ENCODE measurements at places on chromosomes 5 and 9.

DNA sequence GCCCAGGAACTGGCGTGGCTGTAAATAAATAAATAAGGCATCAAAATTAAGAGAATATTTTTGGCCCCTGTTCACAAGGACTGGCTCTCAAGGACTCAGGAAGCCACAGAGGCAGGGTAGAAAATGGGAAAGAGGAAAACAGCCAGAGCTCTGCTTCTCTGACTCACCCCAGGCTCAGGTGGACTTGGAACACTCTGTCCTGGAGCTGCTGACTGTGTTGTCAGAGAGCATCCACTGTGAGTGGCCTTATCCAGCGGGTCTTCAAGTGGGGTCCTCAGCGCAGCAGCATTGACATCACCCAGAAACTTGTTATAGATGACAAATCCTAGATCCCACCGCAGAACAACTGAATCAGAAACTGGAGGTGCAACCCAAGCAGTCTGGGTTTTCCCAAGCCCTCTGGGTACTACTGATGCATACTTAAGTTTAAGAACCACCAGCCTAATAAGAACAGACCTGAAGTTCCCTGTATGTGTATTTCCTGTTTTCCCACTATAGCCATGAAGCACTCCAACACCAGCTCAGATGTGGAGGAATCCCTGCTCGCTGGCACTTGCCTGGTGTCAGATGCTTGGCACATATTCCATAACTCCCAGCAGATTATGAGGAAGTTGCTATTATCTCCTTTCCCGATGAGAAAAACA, 20.5 kb downstream of the ADRA1B start:
- no peak for DNase-seq

- DNase-seq = no peak
These were observed 101.2 kb upstream of the TRIM32 start for GRCh38 chr9:116585896-116586295.

DNA sequence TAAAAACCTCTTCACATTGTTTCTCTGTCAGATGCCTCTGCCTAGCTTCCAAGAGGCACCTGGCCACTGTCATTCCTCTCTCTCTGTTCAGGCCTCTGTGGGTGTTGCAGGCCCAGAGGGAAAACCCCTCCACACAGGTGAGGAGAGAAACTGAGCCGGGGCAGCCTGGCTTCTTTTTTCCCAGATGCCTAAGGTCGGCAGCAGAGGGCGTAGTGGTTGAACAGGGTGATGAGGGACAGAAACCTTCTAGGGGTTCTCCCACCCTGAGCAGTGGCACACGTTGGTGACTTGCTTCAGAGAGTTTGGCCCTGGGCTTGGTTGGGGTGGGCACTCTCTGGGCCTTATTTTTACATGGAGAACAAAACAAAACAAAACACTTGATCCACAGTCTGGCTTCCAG, 12.2 kb downstream of the IL9 start:
- no peak for DNase-seq

GRCh38 chr9:29793970-29794369, 2220.7 kb upstream of the C9orf72 start:
- no peak for DNase-seq

- no peak for DNase-seq
These were observed 5.6 kb downstream of the MAMDC2 start for GRCh38 chr9:70049236-70049635.

GRCh38 chr9:94821098-94821887, 94.8 kb downstream of the AOPEP start:
- no peak for DNase-seq

- no peak for DNase-seq
These were observed 143.1 kb downstream of the FSTL4 start for GRCh38 chr5:133469252-133469651.

GRCh38 chr5:65061250-65061973, 292.7 kb downstream of the CWC27 start:
- DNase-seq = no peak

- peak; percentile 80 for DNase-seq
These were observed 81.0 kb downstream of the RXRA start for GRCh38 chr9:134407121-134407779.

DNA sequence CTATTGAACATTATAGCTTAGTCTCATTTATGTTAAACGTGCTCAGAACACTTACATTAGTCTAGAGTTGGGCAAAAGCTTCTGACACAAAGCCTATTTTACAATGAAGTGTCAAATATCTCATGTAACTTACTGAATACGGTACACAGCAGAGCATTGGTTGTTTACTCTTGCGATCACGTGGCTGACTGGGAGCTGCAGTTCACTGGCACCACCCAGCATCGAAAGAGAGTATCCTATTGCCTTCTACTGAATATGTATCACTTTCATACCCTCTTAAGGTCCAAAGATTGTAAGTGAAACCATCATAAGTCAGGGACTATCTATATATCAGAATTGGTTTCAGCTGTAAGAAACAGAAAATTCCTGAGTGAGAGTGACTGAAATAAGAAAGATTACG, 42.6 kb upstream of the OSMR start:
- DNase-seq = no peak

DNA sequence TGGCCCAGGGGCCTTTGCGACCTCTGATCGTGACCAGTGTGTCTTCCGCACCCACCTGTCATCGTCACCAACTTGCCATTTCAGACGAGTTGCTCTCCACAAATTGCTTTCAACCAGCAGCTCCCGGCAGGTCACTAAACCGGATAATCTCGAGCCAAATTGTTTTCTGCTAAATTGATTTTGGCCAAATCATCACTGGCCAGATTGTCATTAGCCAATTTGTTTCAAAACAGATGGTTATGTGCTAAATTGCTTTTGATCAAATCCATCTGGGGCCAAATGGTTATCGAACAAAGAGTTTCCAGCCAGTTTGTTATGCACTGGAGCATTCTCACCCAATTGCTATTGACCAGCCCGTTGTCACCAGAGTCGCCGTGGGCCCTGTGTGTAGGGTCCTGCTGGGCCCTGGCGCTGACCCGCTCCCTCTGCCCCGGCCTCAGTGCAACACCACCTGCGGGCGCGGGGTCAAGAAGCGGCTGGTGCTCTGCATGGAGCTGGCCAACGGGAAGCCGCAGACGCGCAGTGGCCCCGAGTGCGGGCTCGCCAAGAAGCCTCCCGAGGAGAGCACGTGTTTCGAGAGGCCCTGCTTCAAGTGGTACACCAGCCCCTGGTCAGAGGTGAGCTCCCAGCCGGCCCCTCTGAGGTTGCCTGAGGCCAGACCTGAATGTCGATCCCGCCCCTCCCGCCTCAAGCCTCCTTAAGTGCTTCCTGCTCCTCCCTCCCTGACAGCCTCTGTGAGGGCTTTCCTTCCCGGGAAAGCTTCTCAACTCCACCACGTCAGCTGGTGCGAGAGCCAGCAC, 35.6 kb downstream of the ADAMTSL2 start:
- DNase-seq = no peak

DNA sequence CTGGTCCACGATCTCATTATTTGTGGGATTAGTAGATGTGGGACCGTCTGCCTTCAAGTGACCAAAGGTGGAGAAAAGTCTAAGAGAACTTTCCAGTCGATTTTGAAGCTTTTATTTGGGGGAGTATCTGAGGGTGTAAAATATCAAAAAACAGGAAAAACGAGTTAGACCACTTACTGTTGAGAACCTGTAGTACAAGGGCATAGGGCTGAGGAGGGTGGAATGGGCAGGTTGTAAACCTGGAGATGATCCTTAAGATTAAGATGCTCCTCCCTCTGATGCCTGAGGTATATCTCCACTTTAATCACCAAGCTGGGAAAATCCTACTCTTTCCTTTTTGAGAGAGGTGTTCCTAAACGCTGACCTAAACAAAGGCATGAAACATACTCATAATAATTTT, 32.0 kb upstream of the GTF2H2C start:
- DNase-seq = no peak

- DNase-seq = no peak
These were observed 7.3 kb upstream of the DHFR start for GRCh38 chr5:80662108-80662507.

DNA sequence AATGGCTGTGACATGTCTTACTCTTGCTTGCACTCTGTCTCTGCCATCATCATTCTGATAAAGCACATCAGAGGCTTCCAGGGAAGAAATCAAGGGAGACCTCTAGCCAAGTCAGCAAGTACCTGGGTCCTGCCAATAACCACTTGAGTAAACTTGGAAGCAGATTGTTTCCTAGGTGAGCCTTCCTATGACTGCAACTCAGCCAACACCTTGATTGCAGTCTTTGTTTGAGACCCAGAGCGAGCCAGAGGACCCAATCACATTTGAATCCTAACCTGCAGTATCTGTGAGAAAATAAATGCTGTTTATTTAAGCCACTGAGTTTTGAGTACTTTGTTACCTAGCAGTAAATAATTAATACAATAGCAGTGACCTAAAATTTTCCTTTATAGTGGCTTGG, 356.8 kb upstream of the CHD1 start:
- DNase-seq = no peak

DNA sequence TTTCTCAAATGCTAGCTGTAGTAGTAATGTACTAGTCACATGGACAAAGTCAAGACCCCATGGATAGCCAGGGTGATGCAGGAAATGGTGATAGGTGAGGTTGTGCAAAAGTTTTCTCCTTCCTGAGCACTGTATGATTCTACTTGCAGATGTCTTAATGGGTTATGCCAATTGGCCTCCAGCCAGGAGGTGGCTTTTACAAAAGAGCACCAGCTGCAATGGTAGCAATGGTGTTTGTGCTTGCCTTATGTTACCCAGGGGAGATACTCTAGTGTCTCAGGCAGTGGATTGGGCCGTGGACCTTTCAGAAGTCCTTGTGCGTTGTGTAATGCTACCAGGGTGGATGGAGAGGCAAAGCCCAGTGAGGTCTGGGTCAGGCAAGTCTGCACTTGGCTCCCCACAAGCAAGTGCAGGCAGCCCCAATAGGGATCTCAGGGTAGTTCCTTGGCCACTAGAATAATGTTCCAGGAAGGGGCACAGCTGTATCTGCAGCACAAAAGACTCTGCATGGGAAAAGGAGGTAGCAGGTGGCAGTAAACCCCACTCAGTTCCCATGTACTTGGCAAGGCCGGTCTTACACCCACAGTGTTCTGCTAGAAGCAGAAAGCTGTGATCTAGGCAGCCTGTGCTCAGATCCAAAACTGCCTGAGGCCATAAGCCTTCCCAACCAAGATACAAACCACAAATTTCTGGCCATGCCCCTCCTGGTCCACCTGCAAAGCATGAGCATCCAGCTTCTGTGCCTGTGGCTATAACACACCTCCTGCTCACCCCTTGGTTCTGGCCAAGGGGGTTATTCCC, 46.4 kb upstream of the EDIL3 start:
- no peak for DNase-seq

- no peak for DNase-seq
These were observed 2125.8 kb downstream of the MAT2B start for GRCh38 chr5:165631235-165631634.

GRCh38 chr5:144691936-144692335, 521.3 kb downstream of the KCTD16 start:
- no peak for DNase-seq

- DNase-seq = no peak
These were observed 144.0 kb upstream of the PLPPR1 start for GRCh38 chr9:100884518-100884917.

DNA sequence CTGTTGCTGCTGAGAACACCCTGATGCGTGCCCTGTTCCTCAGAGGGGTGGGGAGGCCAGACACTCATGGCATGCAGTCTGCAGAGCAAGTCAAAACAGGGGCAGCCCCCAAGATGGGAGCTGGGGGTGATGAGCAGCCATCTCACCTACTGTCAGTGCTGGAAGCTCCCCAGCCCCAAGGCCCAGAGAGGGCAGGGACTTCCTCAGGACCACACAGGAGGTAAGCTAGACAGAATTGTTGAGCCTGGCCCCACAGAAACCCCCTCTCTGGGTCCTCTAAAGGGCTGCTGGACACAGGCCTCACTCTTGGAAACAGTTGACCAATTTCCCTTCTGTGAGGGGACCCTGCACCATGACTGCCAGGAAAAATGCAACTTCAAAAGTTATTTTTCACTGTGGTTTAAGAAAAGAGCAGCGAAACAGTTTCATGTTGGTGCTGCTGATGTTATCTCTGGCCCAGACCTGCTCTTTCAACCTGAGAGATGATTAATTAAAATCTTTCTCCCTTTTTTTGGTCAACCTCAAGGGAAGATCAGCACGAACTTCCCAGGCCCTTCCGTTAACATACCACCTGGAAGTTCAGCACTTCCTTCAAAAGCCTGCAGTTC, 9.6 kb downstream of the CSF2 start:
- no peak for DNase-seq

- no peak for DNase-seq
These were observed 5.3 kb upstream of the ZNF782 start for GRCh38 chr9:96859461-96860198.

DNA sequence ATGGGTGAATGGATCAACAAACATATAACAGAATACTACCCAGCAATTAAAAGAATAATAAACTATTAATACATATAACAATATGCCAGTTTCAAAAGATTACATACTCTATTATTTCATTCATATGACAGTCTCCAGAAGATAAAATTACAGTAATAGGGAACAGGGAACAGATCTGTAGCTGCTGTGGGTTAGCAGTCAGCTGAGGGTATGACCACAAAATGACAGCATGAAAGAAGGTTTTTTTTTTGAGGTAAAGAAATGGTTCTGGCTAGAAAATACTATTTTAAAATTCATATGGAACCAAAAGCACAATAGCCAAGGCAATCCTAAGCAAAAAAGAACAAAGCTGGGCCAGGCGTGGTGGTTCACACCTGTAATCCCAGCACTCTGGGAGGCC, 73.0 kb upstream of the NR5A1 start:
- no peak for DNase-seq

- no peak for DNase-seq
These were observed 246.0 kb upstream of the NUDT12 start for GRCh38 chr5:103808464-103809106.

DNA sequence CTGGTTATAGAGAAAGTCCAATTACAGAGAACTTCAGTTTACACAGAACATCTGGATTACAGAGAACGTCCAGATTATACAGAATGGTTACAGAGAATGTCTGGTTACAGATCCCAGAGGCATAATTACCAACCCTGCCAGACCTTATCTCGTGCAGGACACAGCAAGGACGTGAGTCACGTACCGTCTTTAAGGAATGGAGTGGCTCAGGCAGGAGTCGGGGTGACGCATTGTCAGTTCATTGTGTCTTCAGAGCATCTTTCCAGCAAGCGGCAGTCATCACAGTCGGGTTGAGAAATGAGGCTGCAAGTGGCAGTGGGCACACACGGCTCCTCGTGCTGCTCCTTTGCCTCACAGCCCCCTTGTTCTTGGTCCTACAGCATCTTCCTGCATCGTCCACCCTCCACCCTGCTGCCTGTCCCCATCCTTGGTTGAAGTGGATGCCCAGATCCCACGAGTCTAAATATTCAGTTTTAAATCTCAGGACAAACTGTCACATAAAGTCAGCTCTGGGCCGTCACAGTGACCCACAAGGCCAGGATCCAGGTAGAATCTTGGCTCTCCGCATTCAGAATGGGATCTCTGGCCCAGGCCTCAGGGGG, 30.0 kb upstream of the SLC6A19 start:
- no peak for DNase-seq

- no peak for DNase-seq
These were observed 4.2 kb upstream of the PTGES start for GRCh38 chr9:129757045-129757444.
